ENCODE measurements at places on chromosomes 16 and 17.
A peak's percentile ranks its signal among the peaks of the same experiment; 100 is the strongest.

- DNase-seq = no peak
Measured at GRCh38 chr17:29349409-29349808, 40.8 kb upstream of the TAOK1 start.

- DNase-seq = no peak
Measured at GRCh38 chr17:7225711-7226331, 6.1 kb downstream of the ACADVL start.

DNA sequence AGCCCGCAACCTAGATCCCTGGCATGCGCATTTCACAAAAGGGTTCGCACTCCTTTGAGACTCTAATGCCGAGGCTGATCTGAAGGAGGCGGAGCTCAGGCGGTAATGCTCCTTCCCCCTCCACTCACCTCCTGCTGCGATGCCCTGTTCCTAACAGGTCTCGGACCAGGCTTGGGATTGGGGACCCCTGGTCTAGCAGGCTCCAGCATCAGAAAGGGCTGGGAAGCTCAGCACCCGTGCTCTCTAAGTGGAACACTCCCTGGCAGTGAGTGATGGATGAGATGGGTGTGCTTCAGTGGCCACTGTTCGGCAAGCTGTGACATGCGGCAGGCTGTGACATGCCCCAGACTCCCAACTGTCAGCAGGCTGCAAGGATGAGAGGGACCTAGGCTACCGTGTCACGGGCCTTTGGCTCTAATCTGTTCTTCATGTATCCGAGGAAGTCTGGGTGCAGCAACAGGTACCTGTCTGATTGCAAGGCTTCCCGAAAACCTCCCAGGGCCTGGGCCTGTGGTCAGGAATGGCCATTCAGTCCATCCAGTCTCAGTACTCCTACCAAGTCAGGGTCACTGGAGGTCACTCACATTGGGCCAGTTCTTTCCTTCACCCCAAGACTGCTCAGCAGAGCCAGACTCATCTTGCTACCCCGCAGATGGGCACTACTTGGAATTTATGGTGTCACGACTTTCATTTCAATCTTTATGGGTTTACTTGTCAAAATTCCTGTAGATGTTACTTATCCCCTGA is 1.3 kb upstream of the ST6GALNAC2 start:
- no peak for DNase-seq

DNA sequence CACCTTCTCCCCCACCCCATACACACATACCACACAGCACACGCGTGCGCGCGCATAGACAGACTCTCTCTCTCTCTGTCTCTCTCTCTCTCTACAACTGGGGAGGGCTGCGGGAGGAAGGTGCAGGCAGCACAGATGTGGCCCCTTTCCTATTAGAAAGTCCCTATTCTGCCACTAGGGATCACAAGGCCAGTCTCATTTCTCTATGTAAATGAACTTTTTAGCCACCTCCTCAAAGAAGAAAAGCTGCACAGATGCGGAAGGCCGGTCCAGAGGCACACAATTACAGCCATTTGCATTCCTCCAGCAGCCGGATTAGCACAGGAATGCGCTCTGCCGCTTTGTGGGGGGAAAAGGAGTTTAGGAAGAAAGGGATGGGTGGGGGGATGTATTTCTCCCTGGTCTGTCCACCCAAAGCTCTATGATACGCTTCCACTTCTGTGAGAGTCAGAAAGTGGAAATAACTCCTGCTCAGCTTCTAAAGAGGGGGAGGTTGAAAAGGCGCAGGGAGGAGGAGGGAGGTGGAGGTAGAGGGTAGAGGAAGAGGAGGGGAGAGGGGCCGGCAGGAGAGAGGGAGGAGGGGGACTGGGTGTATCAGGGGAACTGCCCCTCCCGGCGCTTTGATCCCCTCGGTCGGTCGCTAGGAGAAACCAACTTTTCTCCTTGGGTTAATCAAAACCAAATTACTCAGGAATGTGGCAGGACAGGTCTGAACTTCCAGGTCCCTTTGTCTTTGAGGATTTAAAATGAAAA is 11.7 kb downstream of the ZFHX3 start:
- DNase-seq = peak; percentile 66

DNA sequence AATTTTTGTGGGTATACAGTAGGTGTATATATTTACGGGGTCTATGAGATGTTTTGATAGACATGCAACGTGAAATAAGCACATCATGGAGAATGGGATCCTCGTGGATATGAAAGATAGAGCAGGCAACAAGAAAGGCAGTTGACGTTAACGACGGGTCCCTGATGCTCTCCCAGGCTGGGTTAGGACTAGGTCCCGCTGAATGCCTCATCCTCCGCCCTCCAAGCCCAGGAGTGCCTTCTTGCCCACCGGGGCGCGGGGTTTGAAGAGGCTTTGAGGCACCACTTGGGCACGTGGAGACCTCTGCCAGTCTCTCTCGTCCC is 9.5 kb upstream of the ZFP90 start:
- DNase-seq = no peak

DNA sequence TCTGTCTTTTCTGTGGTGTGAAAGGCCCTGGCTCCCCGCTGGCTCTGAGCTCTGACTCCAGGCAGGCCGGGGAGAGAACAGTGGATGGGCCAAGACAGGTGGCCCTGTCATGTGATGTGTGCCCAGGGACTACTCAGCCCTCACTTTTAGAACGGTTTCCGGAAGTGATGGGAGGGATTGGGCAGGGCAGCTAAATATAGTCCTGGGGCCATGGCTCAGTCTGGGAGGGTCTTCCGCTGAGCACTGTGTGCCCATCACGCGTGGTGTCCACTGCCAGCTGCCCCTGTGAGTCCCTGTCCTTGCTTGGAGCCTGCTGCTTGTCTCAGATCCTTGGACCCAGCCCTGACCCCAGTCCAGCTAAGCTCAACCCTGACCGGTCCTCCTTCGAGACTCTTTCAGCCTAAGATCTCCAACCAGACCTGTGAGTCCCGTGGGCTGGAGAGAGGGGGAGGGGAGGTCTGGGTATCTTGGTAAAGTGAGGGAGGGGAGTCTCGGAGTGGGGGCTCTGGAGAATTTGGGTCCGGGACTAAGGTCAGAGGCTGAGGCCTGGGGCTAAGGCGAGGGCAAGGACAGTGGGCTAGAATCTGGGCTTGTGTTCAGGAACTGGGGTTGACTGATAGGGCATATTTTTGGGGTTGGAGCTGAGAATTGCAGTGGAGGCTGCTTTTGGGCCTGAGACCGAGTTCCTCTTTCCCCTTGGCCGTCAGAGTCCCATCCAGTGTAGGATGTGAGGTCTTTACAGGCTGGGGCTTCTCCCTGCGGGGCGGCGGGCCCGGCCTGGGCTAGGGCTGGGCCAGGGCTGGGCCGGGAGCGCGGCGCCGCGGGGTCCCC is at the start of gene TRIM72:
TSS of gene TRIM72 (plus strand) at position 243 of the 831 bp plus-strand sequence. CDS start 620 bp downstream, outside the sequence.
- DNase-seq = no peak

- DNase-seq = no peak
Measured at GRCh38 chr16:85765767-85766166, 14.9 kb upstream of the C16orf74 start.

- DNase-seq = no peak
Measured at GRCh38 chr17:13030056-13030455, 12.2 kb upstream of the ELAC2 start.

GRCh38 chr17:68640242-68640989 is 39.2 kb upstream of the FAM20A start:
- no peak for DNase-seq

DNA sequence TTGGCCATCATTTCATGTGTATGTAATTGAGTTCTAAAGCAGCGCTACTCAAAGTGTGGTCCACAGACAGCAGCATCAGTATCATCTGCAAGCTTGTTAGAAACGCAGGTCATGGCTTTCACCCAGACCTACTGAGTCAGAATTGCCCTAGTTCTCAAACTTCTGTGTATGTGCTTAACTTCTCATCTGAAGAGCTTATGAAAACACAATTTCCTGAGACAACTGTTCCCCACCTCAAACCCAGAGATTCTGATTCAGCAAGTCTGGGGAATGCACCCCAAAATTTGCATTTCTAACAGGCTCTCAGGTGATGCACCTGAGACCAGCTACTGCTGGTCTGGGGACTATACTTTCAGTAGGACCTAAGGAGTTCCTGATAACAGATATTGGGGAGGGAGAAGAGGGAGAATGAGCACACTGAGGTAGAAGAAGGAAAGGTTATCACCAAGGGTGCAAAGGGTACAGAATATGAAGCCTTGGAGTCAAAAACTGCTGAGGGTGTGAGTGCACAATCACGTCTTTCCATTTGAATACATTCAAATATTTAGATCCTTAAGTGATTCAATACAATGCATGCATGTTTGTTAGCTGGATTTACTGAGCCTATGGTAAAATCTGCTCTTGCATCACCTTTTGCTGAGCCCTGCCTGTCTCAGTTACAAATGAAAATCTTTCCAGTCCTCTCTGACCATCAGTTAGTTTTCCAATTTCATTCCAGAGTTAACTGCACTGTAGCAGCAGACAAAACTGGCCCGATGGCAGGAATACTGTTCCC is 29.2 kb upstream of the SKAP1 start:
- no peak for DNase-seq

GRCh38 chr17:47225436-47225858 is 16.3 kb downstream of the MYL4 start:
- DNase-seq = no peak

DNA sequence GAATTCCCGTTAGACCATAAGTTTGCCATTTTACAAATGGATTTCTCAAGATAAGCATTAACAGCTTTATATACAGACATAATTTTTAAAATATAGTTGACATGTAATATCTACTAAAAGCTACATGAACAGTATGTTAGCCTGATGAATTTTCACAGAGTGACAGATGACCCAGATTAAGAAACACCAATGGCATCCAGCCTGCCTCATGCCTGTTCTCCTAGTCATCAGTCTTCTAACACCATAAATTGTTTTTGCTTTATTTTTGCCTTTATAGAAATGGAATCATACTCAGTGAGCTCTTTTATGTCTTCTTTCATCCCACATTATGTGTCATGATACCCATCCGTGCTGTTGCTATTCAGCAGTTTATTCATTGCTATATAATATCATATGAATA is 80.0 kb downstream of the ATF7IP2 start:
- no peak for DNase-seq

GRCh38 chr16:87491522-87492290 is 1.1 kb downstream of the ZCCHC14 start:
- no peak for DNase-seq

GRCh38 chr17:17398188-17398942 is 78.4 kb upstream of the MED9 start:
- no peak for DNase-seq

- no peak for DNase-seq
Measured at GRCh38 chr17:63639125-63639524, 16.9 kb downstream of the MAP3K3 start.

- no peak for DNase-seq
Measured at GRCh38 chr17:36135465-36135864, 31.8 kb downstream of the CCL4 start.

DNA sequence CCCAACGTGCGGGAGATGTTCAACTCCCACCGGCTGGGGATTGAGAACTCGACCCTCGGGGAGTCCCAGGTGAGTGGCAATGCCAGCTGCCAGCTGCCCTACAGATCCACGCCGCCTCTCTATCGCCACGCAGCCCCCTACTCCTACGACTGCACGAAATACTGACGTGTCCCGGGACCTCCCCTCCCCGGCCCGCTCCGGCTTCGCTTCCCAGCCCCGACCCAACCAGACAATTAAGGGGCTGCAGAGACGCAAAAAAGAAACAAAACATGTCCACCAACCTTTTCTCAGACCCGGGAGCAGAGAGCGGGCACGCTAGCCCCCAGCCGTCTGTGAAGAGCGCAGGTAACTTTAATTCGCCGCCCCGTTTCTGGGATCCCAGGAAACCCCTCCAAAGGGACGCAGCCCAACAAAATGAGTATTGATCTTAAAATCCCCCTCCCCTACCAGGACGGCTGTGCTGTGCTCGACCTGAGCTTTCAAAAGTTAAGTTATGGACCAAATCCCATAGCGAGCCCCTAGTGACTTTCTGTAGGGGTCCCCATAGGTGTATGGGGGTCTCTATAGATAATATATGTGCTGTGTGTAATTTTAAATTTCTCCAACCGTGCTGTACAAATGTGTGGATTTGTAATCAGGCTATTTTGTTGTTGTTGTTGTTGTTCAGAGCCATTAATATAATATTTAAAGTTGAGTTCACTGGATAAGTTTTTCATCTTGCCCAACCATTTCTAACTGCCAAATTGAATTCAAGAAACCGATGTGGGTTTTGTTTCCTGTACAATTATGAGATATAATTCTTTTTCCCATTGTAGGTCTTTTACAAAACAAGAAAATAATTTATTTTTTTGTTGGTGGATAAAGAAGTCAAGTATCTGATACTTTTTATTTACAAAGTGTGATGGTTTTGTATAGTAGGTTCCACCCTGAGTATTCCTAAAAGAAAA is 2.3 kb downstream of the FOXC2 start:
- no peak for DNase-seq

DNA sequence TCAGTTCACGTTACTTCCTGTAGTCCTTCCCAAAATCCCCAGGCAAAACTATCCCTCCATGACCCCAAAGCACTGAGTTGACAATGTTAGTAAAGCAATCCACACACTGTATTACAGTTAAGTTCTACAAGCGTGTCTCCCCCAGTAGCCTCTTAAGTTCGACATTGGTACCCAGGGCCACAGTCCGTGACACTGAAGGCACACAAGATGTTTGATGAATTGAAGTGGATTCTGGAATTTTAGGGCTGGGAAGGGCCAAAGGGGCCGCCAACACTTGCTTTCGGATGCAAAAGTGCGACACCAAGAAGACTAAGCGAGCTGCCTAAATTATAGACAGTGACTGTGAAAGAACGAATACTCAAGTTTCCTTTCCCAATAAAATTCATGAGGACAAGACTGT is 1.5 kb downstream of the VPS35 start:
- no peak for DNase-seq

GRCh38 chr16:84266451-84266850 is 26.6 kb upstream of the KCNG4 start:
- no peak for DNase-seq

DNA sequence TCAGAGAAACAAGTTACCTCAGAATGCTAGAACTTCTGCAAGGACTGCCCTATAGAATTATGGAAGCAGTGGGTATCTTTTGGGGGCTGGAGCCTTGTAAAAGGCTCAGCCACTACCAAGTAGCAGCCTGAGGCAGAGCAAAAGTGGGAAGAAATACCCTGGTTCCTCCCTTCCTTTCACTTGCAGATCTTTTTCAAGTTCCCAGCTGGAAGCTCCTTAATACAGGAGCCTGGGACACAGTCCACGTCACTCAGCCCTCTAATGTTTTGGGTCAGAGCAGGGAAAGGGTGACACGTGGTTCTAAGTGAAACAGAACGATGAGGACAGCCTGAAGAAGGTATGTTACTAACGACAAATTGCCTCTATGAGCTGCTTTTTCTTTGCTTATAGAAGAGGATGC is 93.1 kb downstream of the CNTNAP4 start:
- no peak for DNase-seq

GRCh38 chr16:22122239-22122638 is 29.9 kb downstream of the VWA3A start:
- no peak for DNase-seq

- DNase-seq = no peak
Measured at GRCh38 chr17:39270923-39271322, 45.2 kb upstream of the STAC2 start.

Measured in mesothelial cell of epicardium (in vitro differentiated cells).